Fibroblast of skin of right quadriceps (primary cell): ENCODE measurements at places on chromosomes 5 and 9.

- DNase-seq, result peak; percentile 74
These were observed 82.6 kb upstream of the FST start for GRCh38 chr5:53397845-53398244.

GRCh38 chr5:67244345-67244793, 47.8 kb upstream of the CD180 start:
- peak; percentile 26 for DNase-seq

DNA sequence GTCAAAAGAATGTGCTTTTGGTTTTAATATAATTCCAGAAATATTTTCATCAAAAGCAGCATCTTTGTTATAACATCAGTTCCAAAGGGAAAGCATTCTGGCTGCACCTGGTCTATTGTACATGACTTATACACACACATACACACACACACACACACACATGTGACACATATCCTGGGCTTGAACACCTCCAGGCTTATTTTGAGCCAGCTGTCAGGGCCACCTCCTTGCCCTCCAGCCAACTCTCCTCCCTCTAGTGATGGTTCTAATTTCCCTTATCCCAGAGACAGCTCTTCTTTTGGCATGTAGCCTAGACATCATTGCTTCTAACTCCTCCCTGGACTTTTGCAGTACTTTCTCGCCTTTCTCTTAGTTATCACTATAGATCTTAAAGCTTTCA, 115.0 kb downstream of the PIK3R1 start:
- DNase-seq, result peak; percentile 33

DNA sequence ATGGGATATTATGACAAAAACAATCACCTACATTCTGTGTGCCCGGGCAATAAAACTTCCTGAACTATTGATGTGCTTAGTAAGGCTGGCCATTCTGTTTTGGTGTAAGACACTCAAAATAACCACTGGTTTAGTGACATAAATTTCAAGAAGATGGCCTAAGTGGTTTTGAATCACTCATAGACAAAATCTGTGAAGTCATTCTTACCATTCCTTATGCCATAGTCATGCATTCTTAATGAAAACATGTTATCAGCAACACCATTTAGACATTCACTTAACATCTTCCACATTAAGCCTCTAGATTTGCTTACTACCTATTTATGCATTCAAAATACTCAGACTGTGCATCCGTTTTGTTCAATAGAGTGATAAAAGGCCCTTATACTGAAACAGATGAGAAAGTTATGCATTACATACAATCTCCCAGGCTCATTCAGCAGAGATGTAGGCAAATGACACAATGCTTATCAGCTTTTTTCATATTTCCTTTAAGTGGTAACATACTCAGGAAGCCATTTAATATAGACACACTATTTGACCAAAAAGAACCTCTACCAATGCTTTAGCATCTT, 848.8 kb upstream of the DMAC1 start:
- peak; percentile 78 for DNase-seq

GRCh38 chr5:103211576-103212561, 46.7 kb upstream of the MACIR start:
- peak; percentile 9 for DNase-seq

- no peak for DNase-seq
These were observed 19.7 kb upstream of the RAPGEF6 start for GRCh38 chr5:131654776-131655175.

GRCh38 chr5:35685161-35685560, 67.5 kb downstream of the SPEF2 start:
- no peak for DNase-seq

DNA sequence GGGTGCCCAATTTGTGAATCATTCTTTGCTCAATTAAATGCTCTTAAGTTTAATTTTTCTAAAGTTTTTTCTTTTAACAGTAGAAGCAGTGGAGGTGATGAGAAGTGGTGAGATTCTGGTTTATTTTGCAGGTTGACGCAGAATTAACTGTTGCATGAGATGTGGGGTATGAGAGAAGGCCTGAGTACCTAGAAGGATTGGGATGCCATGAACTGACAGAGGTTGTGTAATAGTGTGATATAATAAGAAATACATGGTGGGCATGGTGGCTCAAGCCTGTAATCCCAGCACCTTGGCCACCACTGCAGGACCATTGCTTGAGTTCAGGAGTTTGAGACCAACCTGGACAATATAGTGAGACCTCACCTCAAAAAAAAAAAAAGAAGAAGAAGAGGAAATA, 8.4 kb upstream of the SH3TC2 start:
- DNase-seq, result no peak
